ENCODE measurements at places on chromosomes 12 and 14. TPM values are rescaled to one million over a fixed set of nuclear protein-coding genes. Genes with fewer than 3 reads are reported as not detected.

DNA sequence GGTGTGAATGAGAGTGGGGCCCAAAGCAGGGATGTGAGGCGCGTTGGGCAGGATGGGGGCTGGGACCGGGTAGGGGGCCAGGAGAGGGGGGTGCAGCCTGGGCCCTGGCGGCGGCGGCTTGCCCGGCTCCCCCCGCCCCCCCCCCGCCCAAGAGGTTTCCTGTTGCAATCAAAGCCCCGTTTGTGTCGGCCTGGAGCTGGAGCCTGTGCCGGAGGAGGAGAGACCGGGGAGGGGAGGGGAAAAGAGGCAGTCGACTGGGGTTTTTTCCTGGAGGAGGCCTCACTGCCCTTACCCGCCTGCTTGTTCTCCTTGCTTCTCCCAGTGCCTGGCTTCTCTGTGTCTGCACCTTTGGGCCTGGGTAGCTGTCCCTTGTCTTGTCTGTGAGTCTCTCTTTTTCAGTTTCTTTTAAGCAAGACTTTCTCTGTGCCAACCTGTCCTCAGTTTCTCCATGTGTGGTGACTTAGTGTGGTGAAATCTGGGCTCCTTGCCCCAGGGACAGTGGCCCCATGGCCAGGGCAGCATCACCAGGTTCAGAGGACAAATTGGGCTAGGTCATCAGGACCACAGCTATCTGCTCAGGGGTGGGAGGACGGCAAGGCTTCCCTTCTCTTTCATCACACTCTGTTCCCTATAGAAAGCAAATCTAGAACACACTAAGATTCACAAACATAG is 8.5 kb downstream of the RARG start:
- DNase-seq, result peak; percentile 56

DNA sequence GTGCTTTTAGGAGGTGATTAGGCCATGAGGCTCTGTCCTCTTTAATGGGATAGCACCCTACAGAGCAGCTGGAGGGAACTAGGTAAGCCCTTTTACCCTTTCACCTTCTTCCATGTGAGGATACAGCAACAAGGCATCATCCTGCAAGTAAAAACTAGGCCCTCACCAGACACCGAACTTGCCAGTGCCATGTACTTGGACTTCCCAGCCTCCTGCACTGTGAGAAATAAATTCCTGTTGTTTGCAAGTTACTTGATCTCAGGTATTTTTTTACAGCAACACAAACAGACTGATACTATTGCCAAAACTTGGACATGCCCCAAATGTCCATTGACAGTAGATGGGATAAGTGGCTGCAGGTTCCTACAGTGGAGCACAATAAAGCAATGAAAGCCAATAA is 85.8 kb upstream of the MAP1LC3B2 start:
- no peak for DNase-seq

GRCh38 chr14:61525293-61526011 is 169.9 kb upstream of the HIF1A start:
- peak; percentile 90 for DNase-seq

- no peak for DNase-seq
These were observed 13.1 kb upstream of the ITGA5 start for GRCh38 chr12:54431911-54432814.

DNA sequence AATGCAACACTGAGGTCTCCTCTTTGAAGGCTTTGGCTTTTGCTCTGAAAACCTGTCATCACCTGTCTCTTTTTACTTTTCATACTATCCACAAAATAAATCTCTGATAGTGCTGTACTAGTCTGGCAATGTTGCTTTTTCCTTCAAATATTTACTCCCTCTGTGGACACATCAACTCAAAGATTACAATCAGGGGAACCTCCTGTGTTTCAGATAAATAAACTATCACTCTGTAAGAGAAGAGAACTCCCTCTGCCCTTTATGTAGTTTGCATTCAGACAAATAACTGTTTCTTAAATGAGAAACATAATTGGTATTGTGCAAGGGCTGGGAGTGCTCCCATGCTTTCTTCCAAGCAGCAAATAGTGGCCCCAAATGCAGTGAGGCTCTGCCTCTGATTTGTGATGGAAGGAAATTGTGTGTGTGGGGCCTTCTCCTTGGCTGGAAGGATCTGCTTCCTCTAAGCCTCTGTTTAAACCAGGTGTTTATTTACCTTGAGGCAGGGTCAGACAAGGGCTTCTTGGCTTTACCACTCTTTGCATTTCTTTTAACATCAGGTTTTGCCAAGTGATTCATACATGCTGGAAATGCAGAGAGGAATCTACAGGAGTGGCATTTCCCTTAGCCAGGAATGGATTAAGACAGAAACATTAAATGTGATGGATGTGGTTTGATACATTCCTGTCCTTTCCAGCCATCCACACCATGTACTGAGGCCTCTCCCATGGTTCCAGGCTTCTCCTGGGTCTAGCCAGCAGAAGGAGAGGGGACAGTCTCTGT is 69.0 kb downstream of the AKAP6 start:
- no peak for DNase-seq

- no peak for DNase-seq
These were observed 94.1 kb downstream of the LGR5 start for GRCh38 chr12:71533703-71534102.

DNA sequence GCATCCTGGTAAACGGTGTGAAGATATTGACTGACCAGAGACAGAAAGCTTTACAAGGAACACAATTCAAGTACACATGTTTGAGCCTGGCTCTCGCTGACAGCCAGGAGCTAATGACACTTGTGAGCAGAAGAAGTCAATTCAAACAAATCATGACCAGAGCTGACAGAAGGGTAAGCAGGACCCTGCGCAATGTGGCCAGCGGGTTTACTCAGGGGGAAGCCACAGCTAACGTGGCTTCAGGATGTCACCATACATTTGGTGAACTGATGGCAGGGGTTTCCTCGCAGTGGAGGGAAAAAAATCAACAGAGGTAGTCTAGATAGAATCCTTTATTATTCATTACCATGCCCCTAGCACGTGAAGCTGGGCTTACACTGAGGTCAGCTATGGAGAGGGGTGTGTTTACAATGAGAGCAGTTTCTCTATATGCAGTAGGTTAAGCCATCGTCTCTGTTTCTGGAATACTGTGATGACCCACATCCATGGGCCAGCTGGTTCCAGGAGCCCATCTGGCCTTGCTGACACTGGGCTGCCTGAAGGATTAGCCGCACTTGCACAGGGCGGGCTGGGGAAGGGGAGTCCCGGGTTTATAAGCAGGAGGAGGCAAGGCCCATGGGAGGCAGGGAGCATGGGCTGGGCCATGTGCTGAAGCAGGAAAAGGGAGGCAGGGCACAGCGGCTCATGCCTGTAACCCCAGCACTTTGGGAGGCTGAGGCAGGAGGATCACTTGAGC is 198.2 kb upstream of the PRMT8 start:
- no peak for DNase-seq

GRCh38 chr14:42000450-42000849 is 393.8 kb downstream of the LRFN5 start:
- DNase-seq, result no peak

- DNase-seq, result peak; percentile 94
These were observed 33.4 kb downstream of the VCPKMT start for GRCh38 chr14:50082784-50083466.

DNA sequence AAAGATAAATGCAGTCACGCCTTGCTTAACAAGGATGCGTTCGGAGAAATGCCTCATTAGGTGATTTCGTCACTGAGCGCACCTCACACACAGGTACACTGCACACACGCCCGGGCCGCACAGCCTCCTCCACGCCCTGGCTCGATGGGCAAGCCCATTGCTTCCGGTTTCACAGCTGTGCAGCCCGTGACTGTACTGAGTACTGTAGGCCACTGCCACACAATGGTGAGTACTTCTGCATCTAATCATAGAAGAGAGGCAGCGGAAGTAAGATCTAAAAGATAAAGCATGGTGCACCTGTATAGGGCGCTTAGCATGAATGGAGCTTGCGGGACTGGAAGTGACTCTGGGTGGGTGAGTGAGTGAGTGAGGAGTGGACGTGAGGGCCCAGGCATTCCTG is 4.3 kb downstream of the RIMBP2 start:
- no peak for DNase-seq

- DNase-seq, result no peak
These were observed 103.7 kb upstream of the NUDT4 start for GRCh38 chr12:93273834-93274564.

- DNase-seq, result no peak
These were observed at the start of gene PTPN6 for GRCh38 chr12:6950811-6951540. Gene PTPN6, plus strand, starts transcription at chr12:6951356. Its CDS starts 157 bp downstream, at chr12:6951513.

- DNase-seq, result no peak
These were observed 6.4 kb downstream of the GUCY2C start for GRCh38 chr12:14689996-14690395.

SYCP3 gene
- total RNA-seq, result 2.9 TPM

SALL2 gene
- total RNA-seq, result 0.31 TPM

FOXM1 gene
- total RNA-seq, result 48.9 TPM

CLEC2A gene
- not detected for total RNA-seq

GZMB gene
- 2,090 TPM for total RNA-seq

CLEC1B gene
- not detected for total RNA-seq

GPD1 gene
- 0.36 TPM for total RNA-seq

KSR2 gene
- not detected for total RNA-seq

HPD gene
- total RNA-seq, result not detected

KCNC2 gene
- total RNA-seq, result not detected

PZP gene
- total RNA-seq, result not detected
